Activated CD4-positive, alpha-beta memory T cell treated with anti-CD3 and anti-CD28 coated beads, Interleukin-2, amount 10 ng/mL, durations not matched to agents 7 days and 5 days (primary cell): ENCODE measurements at places on chromosomes 3 and 15. TPM values are rescaled to one million over a fixed set of nuclear protein-coding genes. Genes with fewer than 3 reads are reported as not detected.

Gene MCTP2
- total RNA-seq, result 46.7 TPM

GRCh38 chr15:74430510-74430951, 3.2 kb downstream of the SEMA7A start:
- DNase-seq, result no peak

- no peak for DNase-seq
Measured at GRCh38 chr15:73745073-73745472, 8.1 kb downstream of the INSYN1 start.

Gene SEMA4B
- 29.7 TPM for total RNA-seq

DNA sequence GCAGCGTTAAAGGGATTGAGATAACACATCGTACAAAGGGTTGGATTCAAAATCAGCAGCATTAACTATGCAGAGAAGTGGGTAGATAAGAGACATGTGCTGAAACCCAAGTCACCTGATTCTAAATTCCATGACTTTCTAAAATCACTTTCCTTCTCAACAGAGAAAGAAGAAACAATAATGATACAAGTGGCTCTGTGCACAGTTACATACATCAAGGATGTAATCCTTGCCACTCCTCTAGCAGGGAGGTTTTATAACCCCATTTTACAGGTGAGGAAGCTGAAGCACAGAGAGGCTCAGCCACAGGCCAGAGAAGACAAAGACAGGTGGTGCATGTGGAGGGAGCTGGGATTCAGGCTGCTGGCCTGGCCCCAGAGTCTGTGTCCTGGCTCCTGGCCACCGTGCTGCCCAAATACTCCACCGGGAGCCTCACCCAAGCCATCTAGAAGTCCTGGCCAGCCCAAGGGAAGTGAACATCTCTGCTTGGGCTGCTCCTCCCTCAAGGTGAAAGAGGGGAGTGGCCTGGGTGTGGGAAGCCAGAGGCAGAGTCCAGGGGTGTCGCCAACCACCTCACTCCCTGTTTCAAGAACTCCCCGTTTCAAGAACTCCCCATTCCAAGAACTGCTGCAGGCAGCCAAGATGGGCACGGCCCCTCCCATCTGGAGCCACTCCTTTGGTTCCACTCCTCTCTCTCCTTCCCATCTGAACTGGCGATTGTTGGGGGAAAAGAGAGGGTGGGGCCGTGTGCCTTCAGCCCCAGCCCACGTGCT, 147.1 kb downstream of the NUP210 start:
- no peak for DNase-seq

Gene PLA2G4E
- not detected for total RNA-seq

Gene ANKRD63
- not detected for total RNA-seq

Gene TFRC
- total RNA-seq, result 330 TPM

DNA sequence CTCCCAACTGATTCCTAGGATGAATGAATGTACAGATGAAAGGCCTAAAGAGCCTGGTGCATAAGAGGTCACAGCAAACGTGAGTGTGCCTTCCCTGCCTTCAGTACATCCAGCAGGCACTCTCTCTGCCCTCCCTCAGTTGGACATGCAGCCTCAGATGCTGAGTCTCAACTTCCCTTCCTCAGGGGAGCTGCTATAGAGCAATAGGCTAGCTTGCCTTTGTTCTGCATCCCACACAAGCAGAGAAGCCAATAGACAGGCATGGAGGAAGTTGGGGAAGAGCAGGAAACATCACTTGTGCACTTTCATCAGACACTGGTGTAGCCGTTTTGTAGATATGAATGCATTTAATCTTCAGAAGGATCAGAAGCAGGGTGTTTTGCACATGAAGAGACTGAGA, 147.5 kb upstream of the THBS1 start:
- no peak for DNase-seq

Gene GMNC
- total RNA-seq, result not detected

GRCh38 chr3:141498598-141499223, 11.9 kb downstream of the RASA2 start:
- DNase-seq, result peak; percentile 93

GRCh38 chr15:96692826-96693225, 362.3 kb downstream of the NR2F2 start:
- DNase-seq, result no peak

- peak; percentile 46 for DNase-seq
Measured at GRCh38 chr3:11060500-11061251, 68.1 kb downstream of the SLC6A1 start.

Gene C3orf20
- total RNA-seq, result 0.23 TPM

Gene BHLHE40
- total RNA-seq, result 318 TPM

GRCh38 chr3:23540600-23540999, 265.2 kb upstream of the UBE2E1 start:
- DNase-seq, result no peak

- DNase-seq, result no peak
Measured at GRCh38 chr15:64845183-64845611, 3.5 kb downstream of the PLEKHO2 start.

Gene COL6A5
- 0.03 TPM for total RNA-seq

Gene SLC22A14
- not detected for total RNA-seq

DNA sequence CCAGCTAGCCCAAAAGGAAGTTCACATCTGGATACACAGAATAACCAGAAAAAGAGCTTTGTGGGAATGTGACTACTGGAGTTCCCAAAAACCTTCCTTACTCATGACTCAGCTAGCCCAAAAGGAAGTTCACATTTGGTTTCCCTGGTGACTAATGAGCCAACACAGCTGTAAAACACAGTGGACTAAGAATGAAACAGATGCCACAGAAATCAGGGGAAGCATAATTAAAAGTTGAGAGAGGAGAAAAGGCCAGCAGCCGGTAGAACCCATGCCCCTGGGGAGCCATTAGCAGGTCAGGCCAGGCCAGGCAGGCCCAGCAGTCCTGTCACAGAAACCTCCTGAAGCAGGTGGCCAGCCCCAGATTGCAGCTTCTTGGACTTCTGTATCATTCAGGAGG, 130.3 kb downstream of the GHSR start:
- DNase-seq, result no peak

GRCh38 chr15:65789759-65790425, 2.2 kb downstream of the DENND4A start:
- no peak for DNase-seq

- peak; percentile 71 for DNase-seq
Measured at GRCh38 chr3:57983734-57984518, 24.3 kb upstream of the FLNB start.

Gene PCNP
- total RNA-seq, result 163 TPM

DNA sequence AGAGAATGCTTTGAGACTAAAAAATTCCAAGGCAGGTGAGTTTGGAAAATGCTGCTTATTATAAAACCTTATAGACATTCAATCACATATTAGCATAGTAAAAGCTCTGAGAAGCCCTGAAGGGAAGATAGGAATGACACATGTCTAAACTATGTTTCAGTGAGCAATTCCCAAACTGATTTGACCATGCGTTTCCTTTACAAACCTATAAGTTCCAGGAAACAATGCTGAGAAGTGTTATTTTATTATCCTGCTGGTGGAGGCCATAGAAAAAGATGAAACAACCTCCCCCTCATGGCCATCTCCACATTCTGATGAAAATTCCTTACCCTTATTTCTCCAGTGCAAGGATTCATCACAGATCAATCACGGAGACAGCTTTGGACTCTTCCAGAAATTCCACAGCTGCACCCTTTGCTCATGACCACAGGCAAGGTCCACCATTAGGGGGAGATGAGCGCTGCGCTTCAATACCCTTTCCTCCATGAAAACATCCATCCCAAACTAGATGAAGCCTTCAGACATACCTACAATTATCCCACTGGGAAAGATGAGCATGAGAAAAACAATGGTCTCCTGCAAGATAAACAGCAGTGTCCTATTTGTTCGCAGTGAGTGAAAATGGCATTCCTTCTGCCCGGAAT, 372.1 kb downstream of the MAGI1 start:
- DNase-seq, result no peak

Gene PIF1
- 49.1 TPM for total RNA-seq

- no peak for DNase-seq
Measured at GRCh38 chr3:175208326-175208725, 349.2 kb downstream of the NAALADL2 start.

Gene GPR87
- 0.33 TPM for total RNA-seq

DNA sequence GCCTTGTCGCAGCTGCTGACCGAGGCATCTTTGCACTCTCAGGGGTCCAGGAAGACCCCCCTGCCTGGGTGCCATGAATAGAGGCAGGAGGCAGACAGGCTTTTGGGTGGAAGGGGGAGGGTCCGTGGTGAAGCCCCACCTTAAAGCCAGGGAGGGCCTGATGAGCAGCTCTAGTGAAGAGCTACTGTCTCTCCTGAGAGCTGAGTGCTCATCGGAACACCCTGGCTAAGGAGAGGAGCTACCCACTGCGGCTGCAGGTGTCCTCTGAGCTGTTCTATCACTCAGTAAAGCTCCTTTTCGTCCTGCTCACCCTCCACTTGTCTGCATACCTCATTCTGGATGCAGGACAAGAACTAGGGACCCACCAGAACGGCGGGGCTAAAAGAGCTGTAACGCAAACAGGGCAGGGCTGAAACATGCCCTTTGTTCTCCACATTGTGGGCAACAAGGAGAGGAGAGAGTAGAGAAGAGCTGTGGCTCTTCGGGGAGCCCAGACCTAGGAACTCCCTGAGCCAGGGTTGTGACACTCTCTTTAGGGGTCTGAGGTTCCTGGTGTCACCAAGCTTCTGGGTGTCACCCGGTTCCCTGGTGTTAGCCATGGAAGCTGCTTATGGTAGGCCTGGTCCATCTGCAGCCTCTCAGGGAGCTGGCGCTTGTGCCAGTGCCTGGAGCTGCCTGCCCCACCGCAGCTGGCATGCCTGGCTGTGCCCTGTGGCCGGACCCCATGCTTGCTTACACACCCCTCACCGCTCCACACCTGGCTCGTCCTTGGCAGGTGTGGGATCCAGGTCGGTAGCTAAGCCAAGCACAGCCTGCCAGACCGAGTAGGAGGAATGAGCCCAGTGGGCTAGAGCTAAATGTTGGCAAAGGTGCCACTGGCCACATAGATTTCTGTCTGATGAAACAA, 26.2 kb upstream of the TFG start:
- no peak for DNase-seq

GRCh38 chr15:33026614-33027013, 167.9 kb downstream of the FMN1 start:
- DNase-seq, result no peak

DNA sequence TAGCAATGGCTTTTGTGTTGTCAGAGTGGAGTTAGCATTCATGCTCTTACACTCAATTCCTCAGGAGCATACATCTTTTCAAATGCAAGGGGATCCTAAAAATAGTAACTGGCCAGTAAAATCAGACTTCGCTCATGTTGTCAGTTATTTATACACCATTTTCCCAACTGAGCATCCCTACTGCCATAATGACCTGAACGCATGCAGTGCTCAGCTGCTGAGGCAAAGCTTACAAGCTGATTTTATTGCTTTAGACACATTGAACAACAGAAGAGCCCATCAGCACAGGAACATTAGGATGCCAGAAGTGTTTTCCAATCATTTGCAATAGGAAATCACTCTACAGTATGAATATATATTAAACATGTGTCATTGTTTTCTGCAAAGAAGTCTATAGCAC, 689.7 kb upstream of the BCHE start:
- no peak for DNase-seq

Gene CDHR4
- total RNA-seq, result not detected

GRCh38 chr15:55289011-55289745, 435 bp downstream of the RAB27A start:
- DNase-seq, result peak; percentile 51

DNA sequence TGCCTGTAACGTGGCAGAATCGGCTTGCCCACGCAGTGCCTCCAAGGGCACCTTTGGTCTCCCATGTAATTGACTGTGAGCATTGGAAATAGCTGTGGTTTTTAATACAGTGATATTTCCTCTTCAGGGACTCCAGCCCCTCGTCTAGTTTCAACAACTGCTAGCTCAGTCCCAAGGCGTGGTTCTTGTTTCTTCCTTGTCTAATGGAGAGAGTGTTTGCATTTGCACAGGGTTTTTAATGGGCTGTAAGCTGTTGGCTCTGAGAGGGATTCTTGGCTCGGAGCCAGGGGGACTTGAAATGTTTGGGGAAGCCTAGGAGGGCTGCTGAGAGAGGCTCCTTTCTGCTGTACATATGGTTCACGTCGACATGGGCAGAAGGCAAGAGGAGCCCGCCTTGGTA, 86.2 kb downstream of the THSD4 start:
- no peak for DNase-seq

DNA sequence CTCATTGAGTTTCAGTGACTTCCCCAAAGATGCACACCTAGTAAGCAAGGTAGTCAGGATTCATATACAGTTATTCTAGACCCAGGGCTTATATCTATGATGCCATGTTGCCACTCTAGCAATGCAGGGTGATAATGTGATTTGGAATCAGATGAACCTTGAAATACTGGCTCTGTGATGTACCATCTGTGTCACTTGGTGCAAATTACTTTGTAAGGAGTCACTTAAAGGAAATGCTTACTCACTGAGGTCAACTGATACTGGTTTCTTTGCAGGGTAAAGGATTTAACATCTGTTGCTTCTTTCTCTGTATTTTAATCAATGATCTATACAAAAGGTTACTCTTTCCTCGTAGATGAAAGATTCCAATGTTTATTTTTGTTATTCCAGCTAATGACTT, 10.8 kb downstream of the ASB14 start:
- DNase-seq, result no peak

DNA sequence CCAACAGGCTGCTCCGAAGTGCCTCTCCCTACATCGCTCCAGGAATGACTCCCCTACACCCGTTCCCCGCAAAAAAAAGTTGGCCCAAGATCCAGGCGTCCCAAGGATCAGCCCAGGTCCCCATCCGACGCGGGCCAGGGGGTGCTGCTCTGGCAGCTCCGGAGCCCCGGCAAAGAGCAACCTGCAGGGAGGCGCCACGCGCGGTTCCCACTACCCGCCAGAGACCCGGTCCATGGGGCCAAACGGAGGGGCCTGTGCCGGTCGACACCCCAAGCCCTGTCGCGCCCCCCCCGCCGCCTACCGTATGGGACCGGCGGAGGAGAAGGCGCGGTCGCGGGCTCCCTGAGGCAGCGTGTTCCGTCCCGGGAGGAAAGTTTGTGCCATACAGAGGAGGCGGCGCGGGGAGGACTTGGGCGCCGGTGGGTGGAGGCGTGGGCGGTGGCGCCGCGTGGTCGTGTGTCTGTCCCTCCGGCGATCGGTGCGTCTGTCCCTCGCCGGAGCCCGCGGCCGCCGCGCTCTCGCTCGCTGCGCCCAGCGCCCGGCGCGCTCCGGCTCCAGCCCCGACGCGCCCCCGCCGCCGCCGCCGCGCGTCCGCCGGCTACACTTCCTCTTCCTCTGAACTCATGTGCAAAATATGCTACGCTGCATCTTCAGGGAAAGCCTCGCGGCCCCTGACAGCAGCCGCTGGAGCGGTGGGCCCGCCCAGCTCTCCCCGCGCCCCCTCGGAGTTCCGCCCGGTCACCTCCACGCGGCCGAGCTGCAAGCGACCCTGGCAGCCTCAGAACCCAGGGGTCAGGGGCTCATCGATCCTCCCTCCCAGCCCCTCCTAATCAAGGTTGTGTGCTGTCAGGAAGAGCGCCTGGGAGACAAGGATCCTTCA, at the start of gene RFTN1:
Gene RFTN1, minus strand, starts transcription at position 559 of the 880 bp plus-strand sequence. CDS start 19,830 bp downstream, outside the sequence.
- peak; percentile 61 for DNase-seq

DNA sequence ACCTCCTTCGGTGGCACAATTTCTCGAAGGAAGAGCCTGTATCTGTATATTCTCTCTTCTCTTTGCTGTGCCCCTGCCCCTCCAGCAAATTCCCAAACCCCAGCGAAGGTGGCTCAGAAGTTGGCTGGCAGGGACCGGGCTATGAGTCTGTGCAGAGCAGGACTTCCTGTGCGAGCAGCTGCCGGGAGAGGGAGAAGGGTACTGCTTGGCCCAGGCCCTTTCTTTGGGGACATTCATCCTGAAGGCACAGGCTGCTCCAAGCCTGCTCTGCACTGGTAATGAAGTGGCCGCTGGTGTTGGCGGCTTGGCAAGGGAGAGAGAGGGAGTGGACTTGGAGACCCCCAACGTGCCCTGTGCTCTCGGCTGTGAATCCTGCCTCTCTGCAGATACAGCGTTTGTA, 1.5 kb downstream of the SLC6A11 start:
- DNase-seq, result no peak

GRCh38 chr15:85379403-85380131, 836 bp upstream of the AKAP13 start:
- peak; percentile 81 for DNase-seq
